Activated CD4-positive, CD25-positive, alpha-beta regulatory T cell treated with anti-CD3 and anti-CD28 coated beads, Interleukin-2, amount 50 U/mL, for 16 hours (primary cell): ENCODE measurements at places on chromosomes 3 and 15.

DNA sequence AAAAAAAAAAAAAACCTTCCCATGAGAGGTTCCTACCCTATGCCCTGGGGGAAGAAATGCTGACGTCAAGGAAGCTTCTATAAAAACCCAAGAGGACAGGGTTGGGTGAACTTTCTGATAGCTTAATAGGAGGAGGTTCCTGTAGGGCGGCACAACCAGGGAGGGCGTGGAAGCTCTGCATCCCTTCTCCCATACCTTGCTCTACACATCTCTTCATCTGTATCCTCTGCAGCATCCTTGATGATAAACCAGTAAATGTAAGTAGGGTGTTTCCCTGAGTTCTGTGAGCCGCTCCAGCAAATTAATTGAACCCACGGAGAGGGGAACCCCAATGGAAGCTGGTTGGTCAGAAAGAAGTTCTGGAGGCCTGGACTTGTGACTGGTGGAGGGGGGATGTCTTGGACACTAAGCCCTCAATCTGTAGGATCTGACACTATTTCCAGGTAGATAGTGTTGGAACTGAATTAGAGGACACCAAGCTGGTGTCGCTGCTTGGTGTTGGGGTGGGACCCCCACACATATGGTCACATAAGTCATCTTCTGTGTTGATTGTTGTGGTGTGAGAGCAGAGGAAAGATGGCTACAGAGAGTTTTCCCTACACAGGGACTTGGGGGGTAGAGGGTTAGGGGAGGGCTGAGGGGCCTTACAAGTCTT is 91.5 kb downstream of the ST6GAL1 start:
- no peak for DNase-seq

DNA sequence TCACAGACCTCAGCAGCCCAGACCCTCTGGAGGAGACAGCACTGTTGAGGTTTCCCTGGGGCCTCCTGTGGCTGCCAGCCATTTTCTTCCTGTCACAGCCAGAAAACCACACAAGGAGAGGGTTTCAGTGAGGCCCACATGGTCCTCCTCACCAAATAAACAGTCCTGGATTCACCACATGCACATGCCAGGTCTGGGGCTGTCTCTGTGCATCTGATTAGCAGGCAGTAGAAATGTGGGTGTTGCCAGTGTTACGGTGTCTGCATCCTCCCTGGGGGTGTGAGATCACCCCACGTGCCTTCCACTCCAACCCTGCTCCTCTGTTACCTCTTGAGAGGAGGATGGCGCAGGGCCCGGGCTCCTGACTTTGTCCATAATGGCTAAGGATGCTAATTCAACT is 140.4 kb downstream of the CHDH start:
- no peak for DNase-seq

DNA sequence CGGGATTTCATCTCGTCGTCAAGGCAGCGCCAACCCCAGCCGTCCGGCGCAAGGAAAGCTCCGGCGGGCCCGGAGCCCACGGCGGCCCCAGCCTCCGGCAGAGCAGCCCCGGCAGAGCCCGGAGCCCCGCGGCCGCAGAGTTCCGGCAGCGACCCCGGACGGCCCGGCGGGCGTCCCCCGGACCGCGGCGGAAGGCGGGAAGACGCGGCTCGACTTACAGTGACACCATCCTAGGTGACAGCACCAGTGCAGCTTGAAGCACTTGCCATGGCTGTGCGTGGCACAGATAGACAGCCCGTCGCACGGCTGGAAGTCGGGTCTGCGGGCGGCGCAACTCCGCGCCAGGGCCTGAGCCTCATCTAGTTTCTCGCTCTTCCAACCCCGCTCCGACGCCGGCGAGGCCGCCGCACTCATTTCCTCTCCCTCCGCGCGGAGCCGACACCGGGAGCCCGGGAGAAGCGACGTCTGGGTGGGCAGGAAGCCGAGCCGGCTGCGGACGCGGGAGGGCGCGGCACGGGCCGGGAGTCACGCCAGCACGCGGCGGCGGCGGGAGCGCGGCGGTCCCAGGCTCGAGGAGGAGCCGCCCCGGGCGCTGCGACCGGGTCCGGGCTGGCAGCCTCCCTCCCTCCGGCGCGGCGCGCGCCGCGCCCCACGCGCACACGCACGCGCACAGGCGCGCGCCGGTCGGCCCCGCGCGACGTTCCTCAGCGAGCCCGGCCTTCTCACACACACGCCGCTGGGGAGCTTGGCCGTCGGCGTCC is at the start of gene C3orf70:
Gene C3orf70, minus strand, starts transcription at position 651 of the 761 bp plus-strand sequence. Its CDS starts 237 bp downstream, at position 414.
- no peak for DNase-seq

GRCh38 chr15:39828374-39828931 is 45.8 kb upstream of the FSIP1 start:
- no peak for DNase-seq

- DNase-seq: no peak
Measured at GRCh38 chr3:8764528-8764927, 4.9 kb downstream of the OXTR start.

GRCh38 chr15:68148039-68148438 is 57.1 kb downstream of the CALML4 start:
- no peak for DNase-seq

DNA sequence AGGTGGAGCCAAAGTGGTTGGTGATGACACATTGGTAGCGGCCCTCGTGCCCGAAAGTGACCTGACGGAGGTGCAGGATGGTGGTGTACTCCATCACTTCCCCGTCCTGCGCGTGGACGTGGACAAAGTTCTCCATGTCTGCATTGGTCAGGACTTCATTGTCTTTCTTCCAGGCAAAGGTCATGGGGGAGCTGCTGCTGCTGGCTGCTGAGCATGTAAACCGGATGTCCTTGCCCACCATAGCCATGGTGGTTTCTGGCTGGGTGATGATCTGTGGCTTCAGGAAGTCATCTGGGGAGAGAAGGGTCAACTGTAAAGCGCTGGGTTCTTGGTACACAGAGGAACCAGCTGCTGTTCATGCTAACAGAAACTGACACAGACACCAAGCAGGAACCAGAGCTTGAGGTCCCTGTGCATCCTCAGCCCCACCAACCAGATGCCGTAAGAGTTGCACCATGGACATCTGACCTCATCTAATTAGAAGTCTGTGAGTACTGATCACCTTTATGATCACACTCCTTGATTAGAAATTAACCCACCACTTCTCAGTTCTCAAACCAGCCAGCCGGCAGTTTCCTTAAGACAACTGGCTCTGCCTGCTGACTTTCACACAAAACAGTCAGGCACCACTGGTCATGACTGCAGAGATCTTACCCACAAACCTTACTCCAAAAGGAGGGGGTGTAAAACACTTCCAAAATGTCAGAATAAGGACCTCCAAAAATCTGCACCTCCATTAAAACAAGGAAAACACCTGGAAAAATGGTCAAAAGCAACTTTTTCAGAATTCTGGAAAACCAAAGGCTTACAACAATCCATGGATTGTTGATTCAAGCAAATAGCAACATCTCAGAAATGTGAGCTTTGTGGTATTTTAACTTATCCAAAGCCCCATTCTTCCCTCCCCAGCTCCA is 114.6 kb downstream of the LRIG1 start:
- no peak for DNase-seq

DNA sequence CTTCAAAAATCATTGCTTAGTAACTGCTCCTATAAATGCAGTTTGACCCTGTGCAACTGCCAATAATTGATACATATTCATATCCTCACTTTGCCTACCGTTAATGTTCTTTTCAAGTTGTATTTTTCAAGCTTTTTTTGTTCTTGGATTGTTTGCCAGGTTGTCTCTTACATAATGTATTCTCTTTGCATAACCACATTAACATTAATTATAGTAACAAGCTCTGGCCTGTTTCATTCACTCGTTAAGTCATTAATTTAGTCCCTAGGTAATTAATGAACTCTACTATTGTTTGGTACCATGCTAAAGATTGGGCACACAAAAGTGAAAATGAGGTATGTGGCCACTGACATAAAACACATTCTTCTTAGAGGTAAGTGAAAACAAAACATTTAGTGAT is 1338.8 kb downstream of the NSUN3 start:
- no peak for DNase-seq

GRCh38 chr15:31504462-31504839 is 177.8 kb downstream of the KLF13 start:
- no peak for DNase-seq

- no peak for DNase-seq
Measured at GRCh38 chr15:76185716-76186115, 125.6 kb downstream of the ETFA start.

GRCh38 chr3:196121066-196121465 is 39.2 kb upstream of the TFRC start:
- no peak for DNase-seq

DNA sequence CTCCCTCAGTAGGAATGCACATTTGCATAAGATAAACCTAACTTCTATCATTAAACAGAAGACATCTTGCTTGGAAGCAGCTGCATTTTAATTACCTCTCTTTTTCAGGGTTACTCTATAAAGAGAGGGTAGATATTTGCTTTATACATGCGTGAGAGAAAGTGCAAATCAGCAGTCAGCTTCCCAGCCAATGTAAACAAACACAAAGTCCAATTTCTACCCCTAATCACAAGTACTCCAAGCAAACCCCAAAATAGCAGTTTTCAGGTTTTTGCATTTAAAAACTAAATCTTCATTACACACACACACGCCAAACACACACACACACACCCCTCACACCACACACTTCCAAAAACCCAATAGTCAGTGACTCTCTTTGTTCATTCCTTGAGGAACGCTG is 303.9 kb upstream of the ALCAM start:
- no peak for DNase-seq

DNA sequence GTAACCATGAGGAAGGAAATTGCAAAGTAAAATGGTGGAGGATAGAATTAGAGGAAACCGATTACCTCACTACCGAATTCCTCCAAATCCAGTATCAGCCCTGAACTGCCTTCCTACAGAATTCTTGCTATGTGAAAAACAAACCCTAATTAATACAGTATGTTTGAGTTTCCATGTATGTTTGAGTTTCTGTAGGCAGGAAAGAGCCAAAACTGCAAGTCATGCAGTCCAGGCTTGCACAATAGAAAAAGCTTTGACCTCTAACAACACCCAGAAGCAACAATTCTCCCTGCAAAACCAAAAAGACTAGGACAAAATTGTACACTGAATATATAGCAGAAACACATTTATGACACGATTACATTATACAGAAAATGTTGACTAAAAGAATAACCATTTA is 614.8 kb downstream of the DIPK2A start:
- no peak for DNase-seq

GRCh38 chr3:139182143-139182542 is 137.5 kb upstream of the PRR23C start:
- DNase-seq: no peak

DNA sequence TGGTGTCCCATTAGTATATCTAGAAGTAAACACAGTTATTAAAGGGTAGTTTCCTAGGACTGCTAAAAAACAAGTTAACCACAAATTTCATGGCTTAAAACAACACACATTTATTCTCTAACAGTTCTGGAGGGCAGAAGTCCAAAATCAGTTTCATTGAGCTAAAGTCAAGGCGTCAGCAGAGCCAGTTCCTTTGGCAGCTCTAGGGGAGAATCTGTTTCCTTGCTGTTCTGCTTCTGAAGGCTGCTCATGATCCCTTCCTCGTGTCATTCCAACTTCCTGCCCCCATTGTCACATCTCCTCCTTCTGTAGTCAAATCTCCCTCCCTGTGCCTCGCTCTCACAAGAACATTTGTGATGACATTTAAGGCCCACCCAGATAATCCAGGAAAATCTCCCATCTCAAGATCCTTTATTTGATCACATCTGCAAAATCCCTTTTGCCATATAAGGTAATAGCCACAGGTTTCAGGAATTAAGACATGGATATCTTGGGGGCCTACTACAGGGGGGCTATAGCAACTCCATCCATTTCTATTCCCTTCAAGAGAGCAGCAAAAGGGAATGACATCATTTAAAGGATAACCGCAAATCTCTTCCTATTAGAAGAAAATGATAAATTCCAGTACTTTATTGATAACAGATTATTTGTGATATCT is 50.1 kb downstream of the GPR176 start:
- DNase-seq: no peak

GRCh38 chr3:180325958-180326357 is 276.0 kb upstream of the TTC14 start:
- no peak for DNase-seq

GRCh38 chr3:73206030-73206429 is 144.6 kb downstream of the EBLN2 start:
- no peak for DNase-seq

GRCh38 chr3:125069968-125070745 is 14.4 kb upstream of the HEG1 start:
- DNase-seq: no peak
